Body of pancreas (tissue), 4 donors: ENCODE measurements at places on chromosomes 7 and 10. TPM values are rescaled to one million over a fixed set of nuclear protein-coding genes. Genes with fewer than 3 reads are reported as not detected.

DNA sequence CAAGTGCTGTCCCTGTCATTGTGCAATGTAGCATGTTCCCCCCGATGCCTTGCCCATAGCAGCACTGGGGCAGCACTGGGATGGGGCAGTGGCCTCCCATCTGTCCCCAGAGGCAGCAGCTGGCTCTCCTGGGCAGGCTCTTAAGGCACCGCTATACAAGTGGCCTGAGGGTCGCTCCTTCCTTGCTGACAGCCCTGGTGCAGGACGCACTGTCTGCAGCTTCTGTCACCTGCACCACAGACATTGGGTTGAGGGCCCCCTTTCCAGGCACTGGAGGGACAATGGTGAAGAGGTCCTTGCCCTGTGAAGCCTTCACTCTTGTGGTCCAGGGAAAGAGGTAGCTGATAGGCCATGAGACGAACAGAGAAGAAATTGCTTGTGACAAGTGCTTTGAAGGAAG, 10.6 kb downstream of the CPSF4 start:
- no peaks in the 10 kb centered on the region for H3K4me1 ChIP-seq
- peaks cover 22% of the 10 kb centered on the region for H3K36me3 ChIP-seq
- H3K27me3 ChIP-seq, result no peaks in the 10 kb centered on the region
- no peak for DNase-seq

Gene CASTOR2
- total RNA-seq, result 14.0 TPM

DNA sequence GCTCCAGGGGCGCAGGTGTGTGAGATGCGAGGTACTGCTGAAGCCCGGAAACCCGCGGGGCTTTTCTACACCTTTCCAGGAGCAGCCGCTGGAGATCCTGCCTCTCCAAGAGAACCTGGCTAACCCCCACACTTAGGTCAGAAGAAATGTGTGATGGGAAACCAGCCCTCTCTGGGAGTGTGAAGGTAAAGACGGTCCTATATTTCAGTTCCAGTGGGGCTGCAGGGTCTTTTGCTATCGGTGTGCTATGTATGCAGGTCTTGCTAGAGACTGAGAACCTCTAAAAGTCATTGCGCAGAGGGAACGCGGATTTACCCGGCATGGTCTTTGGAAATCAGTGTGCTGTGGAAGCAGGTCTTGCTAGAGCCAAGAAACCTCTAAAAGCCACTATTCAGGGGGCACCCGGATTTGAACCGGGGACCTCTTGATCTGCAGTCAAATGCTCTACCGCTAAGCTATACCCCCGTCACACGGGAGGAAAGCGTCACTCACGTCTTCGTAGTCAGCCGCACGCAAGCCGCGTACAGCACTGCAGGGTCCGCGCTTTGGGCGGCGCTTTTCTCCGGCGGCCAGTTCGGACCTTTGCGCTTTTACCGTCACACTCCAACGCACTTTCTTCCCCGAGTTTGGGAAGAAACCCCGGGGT, 46.0 kb downstream of the ZNF777 start:
- H3K4me1 ChIP-seq, result peaks cover 6% of the 10 kb centered on the region
- H3K36me3 ChIP-seq, result no peaks in the 10 kb centered on the region
- peak; percentile 38 for DNase-seq
- no peaks in the 10 kb centered on the region for H3K27me3 ChIP-seq
- no peak overlapping the region for H3K4me3 ChIP-seq

DNA sequence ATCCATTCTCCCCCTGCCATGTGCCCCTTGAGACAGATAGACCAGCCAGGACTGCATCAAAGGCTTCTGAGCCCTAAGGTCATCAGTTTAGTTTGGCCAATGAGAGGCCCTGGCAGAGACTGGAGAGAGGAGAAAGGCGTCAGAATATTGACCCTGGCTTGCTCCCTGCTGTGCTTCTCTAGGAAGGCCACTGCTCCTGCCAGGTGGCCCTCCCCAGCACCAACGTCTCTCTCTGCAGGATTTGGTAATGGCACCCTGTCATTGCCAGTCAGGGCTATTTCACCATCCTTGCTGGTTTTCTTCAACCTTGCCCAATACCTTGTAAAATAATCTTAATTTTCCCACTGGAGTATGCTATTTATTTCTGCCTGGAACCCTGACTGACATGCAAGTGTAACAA, 38.8 kb upstream of the ZRANB1 start:
- peaks cover 5% of the 10 kb centered on the region for H3K4me1 ChIP-seq
- no peak overlapping the region for H3K4me3 ChIP-seq
- no peaks in the 10 kb centered on the region for H3K27me3 ChIP-seq
- no peak overlapping the region for H3K27ac ChIP-seq

Gene CLRN3
- 0.26 TPM for total RNA-seq

- H3K27ac ChIP-seq, result peak overlapping the region; percentile 62
- no peaks in the 10 kb centered on the region for H3K27me3 ChIP-seq
- DNase-seq, result no peak
- no peak overlapping the region for H3K4me3 ChIP-seq
- peaks cover 2% of the 10 kb centered on the region for H3K36me3 ChIP-seq
- H3K4me1 ChIP-seq, result peaks cover 34% of the 10 kb centered on the region
These were observed 73.5 kb downstream of the MKLN1 start for GRCh38 chr7:131401194-131401593.

DNA sequence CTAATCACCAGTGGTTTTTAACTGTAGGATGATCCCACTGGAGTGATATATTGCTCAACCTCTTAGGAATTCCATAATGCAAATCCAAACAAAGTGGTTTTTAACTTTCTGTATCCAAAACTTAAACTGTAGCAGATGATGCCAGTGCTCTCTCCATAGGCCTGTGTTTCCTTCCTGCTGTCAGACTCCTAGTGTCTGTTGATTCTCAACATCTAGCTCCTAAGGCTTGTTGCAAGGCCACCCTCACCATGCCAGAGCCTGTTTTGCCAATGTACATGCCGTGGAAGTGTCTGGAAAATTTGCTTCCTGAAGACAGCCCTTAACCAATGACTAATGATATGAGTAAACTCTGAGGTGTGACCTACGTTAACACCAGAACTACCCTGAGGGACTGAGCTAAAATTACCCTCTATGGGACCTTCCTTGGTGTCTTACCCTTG, 39.3 kb downstream of the C1GALT1 start:
- no peaks in the 10 kb centered on the region for H3K27me3 ChIP-seq
- no peak for DNase-seq
- no peak overlapping the region for H3K4me3 ChIP-seq
- H3K4me1 ChIP-seq, result no peaks in the 10 kb centered on the region

- H3K4me1 ChIP-seq, result no peaks in the 10 kb centered on the region
- H3K27ac ChIP-seq, result no peak overlapping the region
- no peaks in the 10 kb centered on the region for H3K36me3 ChIP-seq
- H3K27me3 ChIP-seq, result no peaks in the 10 kb centered on the region
These were observed 26.5 kb downstream of the RNF32 start for GRCh38 chr7:156667110-156667426.

DNA sequence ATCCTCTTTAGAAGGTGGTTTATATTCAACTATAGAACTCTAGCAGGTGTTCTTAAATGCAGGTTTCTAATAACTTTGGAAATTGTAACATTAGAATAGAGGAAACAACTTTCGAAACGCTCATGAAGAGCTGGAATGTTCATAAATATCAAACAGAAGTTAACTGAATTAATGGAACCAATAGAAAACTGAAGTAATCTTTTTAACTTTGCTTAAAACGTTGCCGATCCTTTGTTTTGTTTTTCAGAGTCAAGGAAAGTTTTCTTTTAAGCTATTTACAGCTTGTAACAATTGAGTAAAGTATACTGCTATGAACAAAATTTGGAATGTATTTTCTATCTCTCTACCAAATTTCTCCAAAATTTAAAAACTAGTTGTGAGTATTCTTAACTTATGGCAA, 19.0 kb upstream of the CLDN3 start:
- H3K36me3 ChIP-seq, result no peaks in the 10 kb centered on the region
- H3K27ac ChIP-seq, result no peak overlapping the region
- H3K27me3 ChIP-seq, result no peaks in the 10 kb centered on the region
- DNase-seq, result no peak

- no peaks in the 10 kb centered on the region for H3K27me3 ChIP-seq
- DNase-seq, result peak; percentile 67
- H3K36me3 ChIP-seq, result no peaks in the 10 kb centered on the region
- H3K27ac ChIP-seq, result peak overlapping the region; percentile 44
- H3K4me1 ChIP-seq, result peaks cover 31% of the 10 kb centered on the region
These were observed 68.8 kb upstream of the GSDME start for GRCh38 chr7:24825931-24826661.

GRCh38 chr7:50835156-50835555, 52.5 kb upstream of the GRB10 start:
- no peaks in the 10 kb centered on the region for H3K27me3 ChIP-seq
- DNase-seq, result no peak
- no peak overlapping the region for H3K27ac ChIP-seq
- no peaks in the 10 kb centered on the region for H3K4me1 ChIP-seq

DNA sequence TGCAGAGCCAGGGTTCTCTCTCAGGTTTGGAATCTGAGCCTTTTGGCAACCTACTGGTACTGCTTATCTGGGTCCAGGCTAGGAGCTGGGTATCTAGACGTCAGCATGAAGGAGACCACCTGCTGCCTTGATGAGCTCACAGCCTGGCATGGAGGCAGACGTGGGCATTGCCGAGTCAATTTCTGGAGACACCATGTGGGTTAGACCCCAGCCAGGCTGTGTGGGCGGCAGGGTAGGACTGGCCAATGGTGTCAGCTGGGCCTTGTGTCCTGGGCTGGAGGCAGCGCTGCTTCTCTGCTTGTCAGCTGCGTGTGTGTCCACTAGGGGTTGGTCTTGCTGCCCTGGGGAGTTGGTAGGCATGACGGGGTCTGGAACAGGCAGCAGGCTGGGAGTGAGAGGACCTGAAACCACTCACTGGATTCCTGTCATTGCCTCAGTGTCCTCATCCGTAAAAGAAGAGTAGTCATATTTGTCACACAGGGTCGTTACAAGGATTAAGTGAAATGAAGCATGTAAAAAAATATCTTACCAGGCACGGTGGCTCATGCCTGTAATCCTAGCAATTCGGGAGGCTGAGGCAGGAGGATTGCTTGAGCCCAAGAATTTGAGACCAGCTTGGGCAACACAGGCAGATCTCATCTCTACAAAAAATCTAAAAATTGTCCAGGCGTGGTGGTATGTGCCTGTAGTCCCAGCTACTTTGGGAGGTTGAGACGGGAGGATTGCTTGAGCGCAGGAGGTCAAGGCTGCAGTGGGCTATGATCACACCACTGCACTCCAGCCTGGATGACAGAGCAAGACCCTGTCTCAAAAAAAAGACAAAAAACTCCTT, 31.7 kb upstream of the ANKRD2 start:
- H3K4me1 ChIP-seq, result no peaks in the 10 kb centered on the region
- no peaks in the 10 kb centered on the region for H3K36me3 ChIP-seq
- DNase-seq, result no peak
- H3K27me3 ChIP-seq, result no peaks in the 10 kb centered on the region
- H3K4me3 ChIP-seq, result no peak overlapping the region
- no peak overlapping the region for H3K27ac ChIP-seq

DNA sequence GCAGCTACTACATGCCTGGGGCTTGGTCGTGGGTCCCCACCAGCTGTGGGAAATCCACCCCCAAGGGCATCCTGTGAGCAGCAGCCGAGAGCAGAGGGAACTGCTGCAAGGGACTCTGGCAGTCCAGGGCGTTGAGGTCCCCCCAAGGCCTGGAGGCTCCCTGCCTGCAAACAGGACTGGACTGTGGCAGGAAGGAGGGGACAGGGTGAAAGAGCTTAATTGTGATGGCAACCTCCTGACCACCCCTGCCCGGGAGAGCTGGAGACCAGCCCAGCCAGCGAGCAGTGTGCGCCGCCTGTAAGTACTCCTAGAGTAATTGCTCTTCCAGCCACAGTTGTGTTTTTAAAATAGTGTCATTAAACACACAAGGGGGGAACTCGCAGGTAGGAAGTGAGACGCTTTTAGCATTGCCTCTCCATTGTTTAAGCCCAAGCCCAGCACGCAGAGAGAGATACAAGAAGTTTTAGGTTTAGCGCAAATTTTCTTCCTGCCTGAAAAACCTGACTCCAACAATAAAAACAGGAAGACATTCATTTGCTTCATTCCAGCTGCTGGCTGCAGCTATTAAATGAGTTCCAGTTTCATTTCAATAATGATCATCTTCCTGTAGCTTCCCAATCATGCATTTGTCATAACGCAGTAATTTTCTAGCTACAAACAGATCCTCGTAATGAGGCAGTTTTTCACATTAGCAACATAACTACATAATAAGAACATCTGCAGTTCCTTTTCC, 111.1 kb downstream of the EBF3 start:
- no peak for DNase-seq
- no peaks in the 10 kb centered on the region for H3K27me3 ChIP-seq
- no peaks in the 10 kb centered on the region for H3K36me3 ChIP-seq

DNA sequence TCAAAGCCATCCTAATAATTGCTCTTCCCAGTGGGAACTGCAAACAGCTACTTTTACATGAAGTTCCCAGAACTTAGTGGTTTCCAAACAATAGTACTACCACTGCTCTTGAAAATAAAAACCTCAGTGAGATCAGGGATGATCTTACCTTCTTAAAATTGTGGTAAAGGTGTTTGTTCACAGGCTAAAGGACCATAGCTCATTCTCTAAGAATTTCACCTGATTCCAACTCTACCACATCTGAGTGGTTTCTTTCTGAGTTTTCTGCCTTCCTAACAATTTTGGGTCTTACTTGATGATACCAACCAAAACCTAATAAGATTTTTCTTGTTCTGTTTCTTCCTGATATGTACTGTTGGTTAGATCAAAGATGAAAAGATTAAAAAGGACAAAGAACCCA, 45.6 kb upstream of the AGBL3 start:
- no peak overlapping the region for H3K4me3 ChIP-seq
- no peaks in the 10 kb centered on the region for H3K27me3 ChIP-seq
- no peaks in the 10 kb centered on the region for H3K36me3 ChIP-seq
- peaks cover 19% of the 10 kb centered on the region for H3K4me1 ChIP-seq
- no peak for DNase-seq

Gene CTNNA3
- total RNA-seq, result under 0.01 TPM

- H3K27ac ChIP-seq, result no peak overlapping the region
- no peak overlapping the region for H3K4me3 ChIP-seq
- no peak for DNase-seq
- no peaks in the 10 kb centered on the region for H3K27me3 ChIP-seq
- peaks cover 7% of the 10 kb centered on the region for H3K4me1 ChIP-seq
These were observed 8.6 kb upstream of the GRID1 start for GRCh38 chr10:86375204-86375603.

Gene PPRC1
- 17.9 TPM for total RNA-seq

Gene RBP3
- total RNA-seq, result not detected

DNA sequence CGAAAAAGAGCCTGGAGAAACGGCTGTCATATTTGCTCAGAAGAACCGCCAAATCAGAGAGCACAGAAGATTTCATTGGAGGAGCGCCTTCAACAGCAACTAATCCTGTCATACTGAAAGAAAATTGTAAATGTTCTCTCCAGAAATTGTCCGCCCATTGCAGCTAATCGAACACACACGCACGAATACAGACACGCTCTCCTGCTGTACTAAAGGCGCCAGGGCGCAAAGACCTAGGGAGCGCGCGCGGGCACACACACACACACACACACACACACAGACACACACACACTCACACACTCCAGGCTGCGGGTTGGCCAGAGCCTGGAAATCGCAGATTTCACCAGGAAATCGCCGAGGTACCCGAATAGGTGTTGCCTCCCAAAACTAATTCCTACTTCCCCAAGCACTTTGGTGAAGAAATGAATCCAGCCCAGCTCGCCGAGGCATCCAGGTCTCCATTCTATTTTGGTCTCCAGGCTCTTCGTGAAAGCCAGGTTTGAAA, at the start of gene CHRM2:
Gene CHRM2 (plus strand): TSS at position 157 of the 505 bp plus-strand sequence. CDS start 146,214 bp downstream, outside the sequence.
- peaks cover 23% of the 10 kb centered on the region for H3K27me3 ChIP-seq
- no peak within 1 kb of the TSS for H3K27ac ChIP-seq
- no peak within 1 kb of the TSS for H3K4me3 ChIP-seq
- peaks cover 29% of the 10 kb centered on the region for H3K4me1 ChIP-seq
- DNase-seq, result no peak
- H3K36me3 ChIP-seq, result no peaks in the 10 kb centered on the region

- no peaks in the 10 kb centered on the region for H3K36me3 ChIP-seq
- peaks cover 23% of the 10 kb centered on the region for H3K4me1 ChIP-seq
- H3K27ac ChIP-seq, result no peak overlapping the region
- H3K27me3 ChIP-seq, result no peaks in the 10 kb centered on the region
These were observed 148.5 kb downstream of the UBE2H start for GRCh38 chr7:129804111-129804889.
